A375 (cell line): ENCODE measurements at places on chromosomes 1 and 21. TPM values are rescaled to one million over a fixed set of nuclear protein-coding genes. Genes with fewer than 3 reads are reported as not detected.

Gene CRYAA
- total RNA-seq: not detected in 2 replicates

Gene SLAMF9
- total RNA-seq: 1.8 and 3.1 TPM in 2 replicates

Gene NBPF8
- total RNA-seq: 13.2 and 14.7 TPM in 2 replicates

Gene ASPM
- total RNA-seq: 59.8 and 65.1 TPM in 2 replicates

Gene SPATA46
- total RNA-seq: not detected in 2 replicates

Gene LAMC1
- 359 and 440 TPM in 2 replicates for total RNA-seq

Gene RHOU
- total RNA-seq: 0.30 and 0.88 TPM in 2 replicates

Gene CFH
- total RNA-seq: 2.4 and 2.8 TPM in 2 replicates

Gene GJB4
- total RNA-seq: 0.05 and 0.53 TPM in 2 replicates

Gene PLA2G4A
- total RNA-seq: 0.98 and 1.0 TPM in 2 replicates

Gene KRTAP10-9
- total RNA-seq: not detected in 2 replicates

Gene CXADR
- 0.41 and 1.7 TPM in 2 replicates for total RNA-seq

Gene MTFR1L
- 42.2 and 43.2 TPM in 2 replicates for total RNA-seq

Gene LENEP
- not detected in 2 replicates for total RNA-seq

Gene CCDC27
- not detected in 2 replicates for total RNA-seq

Gene ADAMTS4
- total RNA-seq: 0.15 and 0.50 TPM in 2 replicates

Gene PRAMEF10
- total RNA-seq: not detected in 2 replicates

Gene PIAS3
- total RNA-seq: 14.6 and 17.5 TPM in 2 replicates

Gene ATP8B2
- 92.2 and 105 TPM in 2 replicates for total RNA-seq

Gene CATSPERE
- 0.19 TPM in 1 of 2 replicates, not detected in the other for total RNA-seq

Gene CASQ1
- not detected in 2 replicates for total RNA-seq

Gene C1QA
- total RNA-seq: not detected in 2 replicates

Gene NKAIN1
- total RNA-seq: 0.50 and 1.4 TPM in 2 replicates

Gene PRKCZ
- total RNA-seq: 29.8 and 40.1 TPM in 2 replicates

Gene PRAMEF33
- not detected in 2 replicates for total RNA-seq

Gene OR6N1
- not detected in 2 replicates for total RNA-seq

Gene NES
- total RNA-seq: 47.5 and 50.1 TPM in 2 replicates

Gene LGALS8
- 57.7 and 58.1 TPM in 2 replicates for total RNA-seq

Gene SPRR2E
- not detected in 2 replicates for total RNA-seq

Gene BNIPL
- 0.30 and 2.2 TPM in 2 replicates for total RNA-seq

Gene OR10J1
- not detected in 2 replicates for total RNA-seq

Gene NTMT2
- total RNA-seq: not detected in 2 replicates

Gene C8B
- not detected in 2 replicates for total RNA-seq

Gene SELL
- 0.15 and 0.53 TPM in 2 replicates for total RNA-seq

Gene PPIAL4G
- total RNA-seq: not detected in 2 replicates

Gene CLCA1
- not detected in 2 replicates for total RNA-seq
